ENCODE measurements at places on chromosomes 1 and 21.
A peak's percentile ranks its signal among the peaks of the same experiment; 100 is the strongest.

DNA sequence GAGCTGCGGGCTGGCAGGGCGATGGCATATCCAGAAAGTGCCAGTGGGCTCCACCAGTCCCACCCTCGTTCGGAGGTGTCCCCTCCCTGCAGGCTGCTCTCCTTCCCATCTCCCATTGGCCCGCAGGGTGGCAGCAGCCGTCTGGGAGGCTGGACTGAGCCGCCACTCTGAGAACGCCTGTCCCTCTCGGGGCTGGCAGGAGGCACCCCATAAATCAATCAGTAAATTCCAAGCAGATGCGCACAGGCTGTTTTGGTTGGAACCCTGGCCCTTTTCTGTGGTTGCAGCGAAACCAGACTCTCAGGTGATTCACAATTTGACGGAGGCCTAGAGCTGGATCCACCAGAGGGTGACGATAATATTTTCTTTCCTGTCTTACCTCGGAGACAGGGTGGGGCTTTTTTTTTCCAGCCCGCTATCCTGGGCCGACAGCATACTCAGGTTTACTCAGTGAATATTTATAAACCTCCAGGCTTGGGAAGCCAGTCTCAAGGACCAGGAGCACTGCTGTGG is 99.7 kb downstream of the GLIS1 start:
- no peak for DNase-seq

DNA sequence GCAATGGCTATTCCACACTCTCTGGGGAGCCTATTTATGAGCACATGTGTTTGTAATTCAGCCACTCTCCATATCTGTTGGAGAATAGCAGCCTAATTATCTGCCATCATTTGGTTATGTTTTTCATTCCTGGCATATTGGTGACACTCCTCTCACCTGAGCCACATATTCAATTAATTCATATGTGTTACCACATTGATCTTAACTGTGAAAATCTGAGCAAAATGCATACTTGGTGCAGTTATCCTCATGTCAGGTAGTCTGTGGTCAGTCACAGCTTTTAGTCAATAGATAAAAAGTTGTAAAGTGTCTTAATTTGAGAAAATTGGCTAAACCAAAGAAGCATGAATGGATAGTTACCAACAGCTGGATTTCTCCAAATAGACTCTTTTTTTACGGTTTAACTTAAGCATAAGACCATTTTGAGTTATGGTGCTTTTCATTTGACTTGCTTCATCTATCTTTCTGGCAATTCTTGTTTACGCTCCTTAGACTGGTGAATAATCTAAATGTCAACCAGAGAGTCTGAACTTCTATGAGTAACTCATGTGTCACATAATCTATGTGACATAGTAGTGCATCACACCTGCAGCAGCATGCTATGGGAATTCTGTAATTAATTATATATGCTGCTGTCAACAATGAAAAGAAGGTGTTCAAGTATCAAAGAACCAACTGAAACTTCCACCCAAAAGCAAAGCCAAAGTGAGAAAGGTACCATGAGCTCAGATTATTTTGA is 187.7 kb upstream of the SGIP1 start:
- DNase-seq, result no peak

DNA sequence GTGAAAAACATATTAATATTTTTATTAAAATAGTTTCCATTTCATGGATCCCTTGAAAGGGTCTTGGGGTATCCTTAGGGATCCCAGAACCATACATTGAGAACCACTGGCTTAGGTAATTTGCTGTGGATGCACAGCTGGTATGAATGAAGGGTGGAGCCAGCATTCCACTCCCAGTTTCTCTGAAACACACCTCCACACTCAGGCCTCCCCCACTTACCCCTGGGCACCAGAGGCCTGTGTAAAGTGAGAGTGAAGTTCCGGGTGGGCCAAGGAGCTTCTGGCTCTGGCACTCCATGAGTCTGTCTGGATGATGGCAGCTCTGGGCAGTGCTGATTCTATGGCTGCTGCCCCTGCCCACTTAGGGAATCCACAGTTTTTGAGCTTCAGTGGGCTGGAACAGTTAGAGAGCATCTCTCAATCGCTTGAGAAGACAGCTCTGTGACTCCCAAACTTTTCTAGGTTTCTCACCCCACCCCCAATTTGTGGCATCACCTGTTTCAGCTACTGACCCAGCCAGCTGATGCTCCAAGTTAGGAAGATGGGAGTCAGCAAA is 57.8 kb upstream of the CD1D start:
- DNase-seq, result no peak

GRCh38 chr1:44828841-44829440 is 14.1 kb downstream of the PTCH2 start:
- DNase-seq, result no peak

- no peak for DNase-seq
These were observed 209.6 kb downstream of the NUF2 start for GRCh38 chr1:163531345-163531744.

DNA sequence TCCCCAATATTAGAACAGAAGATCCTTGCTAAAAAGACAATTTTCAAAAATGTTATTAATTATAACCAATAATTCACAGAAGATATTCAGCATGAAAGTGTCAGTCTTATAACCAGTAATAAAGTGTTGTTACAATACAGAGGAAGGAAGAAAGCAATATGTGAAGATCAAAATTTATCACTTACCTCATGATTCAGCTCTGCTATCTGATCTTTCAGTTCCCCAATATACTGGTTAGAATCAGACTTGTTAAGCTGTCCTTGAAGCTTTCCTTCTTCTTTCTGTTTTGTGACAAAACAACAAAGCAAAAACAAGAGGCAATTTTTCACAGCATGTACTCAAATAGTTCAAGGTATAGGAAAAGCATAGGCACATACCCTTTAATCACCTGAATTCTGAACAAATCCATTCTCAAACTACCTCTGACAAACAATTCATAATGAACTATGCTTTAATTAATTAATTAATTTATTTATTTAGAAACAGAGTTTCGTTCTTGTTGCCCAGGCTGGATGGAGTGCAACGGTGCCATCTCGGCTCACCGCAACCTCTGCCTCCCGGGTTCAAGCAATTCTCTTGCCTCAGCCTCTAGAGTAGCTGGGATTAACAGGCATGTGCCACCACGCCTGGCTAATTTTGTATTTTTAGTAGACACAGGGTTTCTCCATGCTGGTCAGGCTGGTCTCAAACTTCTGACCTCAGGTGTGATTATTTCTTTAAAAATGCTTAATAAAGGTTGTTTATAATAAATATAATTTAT is 76.9 kb upstream of the GFI1 start:
- DNase-seq, result no peak

DNA sequence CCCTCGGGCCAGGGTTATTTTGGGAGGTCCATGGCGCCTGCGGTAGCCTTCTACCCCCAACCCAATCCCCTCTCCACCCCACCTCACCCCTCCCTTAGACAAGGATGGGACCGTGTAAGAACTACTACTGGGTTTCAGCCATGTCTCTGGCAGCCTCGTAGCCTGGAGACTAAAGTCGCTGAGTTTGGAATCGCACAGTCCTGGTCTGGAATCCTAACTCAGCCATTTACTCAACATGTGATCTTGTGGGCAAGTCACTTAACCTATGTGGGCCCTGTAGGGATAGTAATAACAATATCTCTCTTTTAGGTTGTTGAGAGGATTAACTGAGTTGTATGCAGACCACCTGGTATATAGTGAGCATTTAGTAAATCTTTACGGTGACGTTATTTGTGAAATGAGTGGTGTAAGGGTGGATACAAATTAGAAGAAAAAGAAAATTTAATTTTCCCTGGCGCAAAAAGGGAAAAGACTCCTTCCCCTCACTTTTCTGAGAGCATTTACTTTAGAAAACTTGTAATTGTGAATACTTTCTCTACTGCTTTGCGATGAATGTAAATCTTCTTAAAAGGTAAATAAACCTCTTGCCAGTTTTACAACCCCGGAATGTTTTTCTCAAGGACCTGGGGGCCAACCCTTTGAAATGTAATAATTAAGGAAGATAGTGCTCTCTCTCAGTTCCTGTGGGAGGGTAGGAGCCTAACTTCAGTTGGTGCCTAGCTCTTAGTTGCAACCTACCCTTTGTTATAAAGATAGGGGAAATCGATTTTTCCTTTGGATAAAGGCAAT is 615 bp upstream of the MRPS15 start:
- DNase-seq, result no peak

DNA sequence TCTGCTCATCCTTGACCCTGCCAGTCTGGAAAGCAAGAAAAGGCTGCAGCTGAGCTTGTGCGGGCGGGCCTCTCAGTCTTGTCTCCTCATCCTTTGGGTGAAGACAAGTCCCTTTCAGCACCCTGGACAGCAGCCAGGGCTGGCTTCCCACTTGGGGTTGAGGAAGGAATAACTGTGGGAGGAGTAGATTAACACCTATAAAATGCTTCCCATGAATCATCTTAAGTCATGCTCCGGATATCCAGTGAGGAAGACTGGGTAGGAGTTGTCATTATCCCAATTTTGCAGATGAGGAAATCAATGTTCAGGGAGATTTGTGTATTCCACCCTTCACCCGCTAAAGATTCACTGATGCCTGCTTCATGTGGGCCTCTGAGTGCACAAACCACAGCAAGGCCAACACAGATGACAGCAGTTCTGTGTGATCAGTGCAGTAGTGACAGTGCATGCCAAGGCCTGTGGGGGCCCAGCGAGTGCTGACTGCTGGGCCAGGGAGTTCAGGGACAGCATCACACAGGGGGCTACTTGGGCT is 20.1 kb upstream of the COL16A1 start:
- peak; percentile 84 for DNase-seq
